Effector CD8-positive, alpha-beta T cell (primary cell): ENCODE measurements at places on chromosomes 4 and X.

- DNase-seq: no peak
Measured at GRCh38 chr4:4675641-4676040, 133.8 kb upstream of the STX18 start.

DNA sequence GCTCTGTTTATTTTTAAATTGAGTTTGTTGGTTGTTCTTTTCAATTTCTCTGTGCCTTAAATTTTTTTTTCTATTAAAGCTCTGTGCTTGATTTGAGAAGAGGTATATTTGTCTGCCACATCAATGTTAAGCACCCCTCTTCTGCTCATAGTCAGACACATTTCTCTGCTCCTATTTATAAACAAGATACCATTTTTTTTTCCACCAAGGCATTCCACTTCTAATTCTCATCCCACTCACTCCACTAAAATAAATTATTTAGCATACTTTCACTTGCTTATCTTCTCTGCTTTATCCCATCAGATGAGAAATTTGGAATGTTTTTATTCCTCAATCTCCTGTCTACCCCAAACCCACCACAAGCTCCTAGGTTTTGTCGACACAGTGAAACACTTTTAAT is 127.0 kb upstream of the PDE5A start:
- DNase-seq: no peak

DNA sequence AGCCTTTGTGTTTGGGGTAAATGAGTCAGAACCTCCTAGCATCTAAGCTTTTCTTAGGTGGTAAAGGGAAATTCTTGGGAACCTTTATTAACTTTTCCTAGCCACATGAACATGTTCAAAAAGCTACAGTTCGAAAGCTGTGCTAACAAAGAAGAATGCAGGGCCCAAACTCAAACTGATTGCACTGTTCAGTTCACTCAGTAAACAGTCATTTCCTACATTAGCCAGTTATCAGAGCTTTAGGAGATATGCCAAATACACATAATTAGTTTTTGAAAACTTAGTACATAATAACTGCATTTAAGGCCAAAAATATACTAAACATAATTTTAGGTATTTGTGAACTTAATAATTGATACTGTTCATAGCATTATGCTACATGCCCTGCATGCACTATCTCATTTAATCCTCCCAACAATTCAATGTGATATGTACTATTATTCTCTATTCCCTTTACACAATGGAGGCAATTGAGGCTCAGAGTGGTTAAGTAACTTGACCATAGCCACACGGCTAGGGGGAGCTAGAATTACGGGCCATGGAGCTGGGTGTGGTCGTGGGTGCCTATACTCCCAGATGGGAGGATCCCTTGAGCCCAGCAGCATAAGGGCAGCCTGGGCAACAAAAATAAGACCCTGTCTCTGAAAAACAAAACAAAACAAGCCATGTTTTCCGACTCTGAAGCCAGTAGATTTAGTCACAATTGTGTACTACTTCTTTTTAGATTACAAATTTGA is 43.9 kb upstream of the PDGFRA start:
- no peak for DNase-seq

DNA sequence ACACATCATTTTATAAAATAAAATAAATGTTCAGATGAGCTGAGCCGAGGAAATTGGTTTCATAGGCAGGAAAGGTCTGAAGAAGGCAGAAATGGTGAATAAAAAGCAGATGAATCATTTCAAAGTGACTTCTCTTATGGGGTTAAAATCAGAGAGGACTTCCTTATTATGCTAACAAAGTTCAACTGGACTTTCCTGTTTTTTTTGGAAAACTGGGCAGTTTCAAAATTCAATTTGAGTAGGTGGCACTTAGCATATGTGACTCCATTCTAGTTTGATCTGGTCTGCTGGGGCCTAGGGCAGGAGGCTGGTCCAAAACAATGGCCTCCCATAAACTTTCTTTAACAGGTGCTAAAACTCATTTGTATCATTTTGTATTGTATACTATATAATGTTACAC is 1794.9 kb upstream of the TENM3 start:
- DNase-seq: no peak

DNA sequence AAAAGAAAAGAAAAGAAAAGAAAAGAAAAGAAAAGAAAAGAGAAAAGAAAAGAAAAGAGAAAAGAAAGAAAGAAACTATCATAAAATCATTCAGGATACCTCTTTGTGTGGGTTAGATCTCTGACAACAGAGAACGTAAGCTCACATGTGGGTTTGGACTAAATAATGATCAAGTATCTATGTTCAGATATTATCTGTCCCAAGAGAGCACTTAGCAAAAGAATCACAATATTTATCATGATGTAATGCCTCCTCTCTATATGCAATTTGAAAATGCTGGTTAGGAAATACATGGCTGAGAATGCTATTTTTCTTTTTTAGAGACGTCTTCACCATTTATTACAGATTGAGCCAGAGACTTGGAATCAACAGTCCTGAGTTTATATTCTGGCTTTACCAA is 191.3 kb downstream of the KCNIP4 start:
- no peak for DNase-seq

GRCh38 chr4:89708903-89709421 is 128.0 kb downstream of the SNCA start:
- no peak for DNase-seq

DNA sequence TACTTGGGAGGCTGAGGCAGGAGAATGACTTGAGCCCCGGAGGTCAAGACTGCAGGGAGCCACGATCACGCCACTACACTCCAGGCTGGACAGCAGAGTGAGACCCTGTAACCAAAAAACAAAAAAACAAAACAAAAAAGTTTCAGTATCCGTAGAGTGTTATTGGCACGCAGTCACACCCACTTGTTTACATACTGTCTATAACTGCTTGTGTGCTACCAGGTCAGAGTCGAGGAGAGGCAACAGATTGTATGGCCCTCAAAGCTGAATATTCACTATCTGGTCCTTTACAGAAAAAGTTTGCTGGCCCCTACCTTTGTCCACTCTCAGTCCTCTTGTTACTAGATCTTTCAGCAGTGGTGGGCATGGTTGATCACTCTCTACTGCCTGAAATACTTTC is 8.2 kb upstream of the CD99L2 start:
- DNase-seq: no peak

- no peak for DNase-seq
Measured at GRCh38 chr4:7356667-7357310, 77.9 kb downstream of the PSAPL1 start.

DNA sequence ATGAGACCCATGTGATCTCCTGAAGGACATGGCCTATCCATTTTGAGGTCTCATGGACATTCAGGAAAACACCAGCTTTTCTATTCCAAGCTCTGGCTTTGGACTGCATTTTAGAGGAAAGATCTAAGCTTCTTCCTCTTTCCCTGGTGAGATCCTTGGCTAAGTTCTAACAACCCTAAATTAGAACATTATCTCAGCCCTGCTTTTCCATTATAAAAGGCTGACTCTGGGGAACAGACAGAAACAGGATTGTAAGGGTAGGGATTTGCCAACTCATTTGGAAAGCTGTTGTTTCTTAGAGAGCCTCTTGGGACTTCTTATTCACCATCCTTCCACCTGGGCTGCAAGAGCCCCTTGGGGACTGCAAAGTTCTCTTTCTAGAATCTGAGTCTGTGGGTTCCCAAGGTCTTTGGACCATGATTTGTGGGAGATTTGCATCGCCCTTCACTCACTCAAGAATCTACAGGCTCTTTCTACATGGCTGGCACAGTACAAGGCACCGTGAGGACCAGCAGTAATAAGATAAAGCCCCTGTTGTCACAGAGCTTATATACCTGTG is 146.9 kb downstream of the FNIP2 start:
- DNase-seq: no peak

DNA sequence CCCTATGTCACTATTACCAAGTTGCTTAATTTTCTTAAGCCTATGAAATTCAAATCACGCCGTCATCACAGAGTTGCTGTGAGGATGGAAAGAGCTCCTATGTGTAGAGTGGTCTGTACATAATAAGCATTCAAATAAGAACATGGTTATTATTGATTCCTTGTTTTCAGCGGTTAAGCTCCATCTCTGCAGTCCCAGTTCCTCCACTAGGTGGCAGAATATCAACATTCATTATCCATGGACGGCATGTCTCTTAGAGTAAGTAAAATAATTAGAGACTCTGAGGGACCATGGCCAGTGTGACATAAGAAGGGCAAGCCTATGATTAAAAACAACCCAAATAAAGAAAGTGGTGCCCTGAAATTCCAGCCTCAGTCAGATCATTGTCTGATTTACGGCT is 132.5 kb upstream of the NHS start:
- DNase-seq: no peak

DNA sequence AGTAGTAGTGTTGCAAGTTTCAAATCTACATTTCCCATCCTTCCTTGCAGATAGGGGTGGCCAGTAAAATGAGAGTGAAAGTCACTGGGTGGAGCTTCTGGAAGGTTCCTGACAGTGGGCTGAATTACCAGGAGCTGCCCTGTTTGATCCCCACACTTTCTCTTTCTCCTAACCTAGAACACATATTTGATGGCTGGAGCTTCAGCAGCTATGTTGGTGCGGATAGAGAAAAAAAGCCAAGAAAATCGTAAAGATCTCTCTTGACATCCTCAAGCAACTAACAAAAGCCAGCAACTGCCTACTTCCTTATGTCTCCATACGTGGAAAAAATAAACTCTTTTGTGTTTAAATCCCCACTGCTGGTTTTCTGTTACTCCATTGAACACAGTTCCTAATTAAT is 32.2 kb downstream of the ZNF275 start:
- no peak for DNase-seq

GRCh38 chrX:135544338-135544948 is 24.0 kb downstream of the INTS6L start:
- DNase-seq: no peak

DNA sequence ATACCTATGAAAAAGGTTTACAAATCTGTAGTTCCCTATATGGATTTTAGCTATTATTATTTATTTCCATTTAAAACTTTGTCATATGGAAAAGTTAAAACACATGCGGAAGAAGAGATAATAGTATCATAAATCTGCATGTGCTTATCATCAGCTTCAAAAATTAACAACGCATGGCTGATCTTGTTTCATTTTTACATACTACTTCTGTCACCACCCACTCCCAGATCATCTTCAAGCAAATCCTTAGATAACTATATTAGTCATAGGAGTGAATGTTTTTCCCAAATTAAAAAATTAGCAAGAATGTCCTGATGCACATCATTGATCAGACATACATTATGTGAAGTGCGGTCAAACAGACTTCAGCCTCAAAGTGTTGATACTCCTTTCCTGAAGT is 24.6 kb upstream of the MOB1B start:
- no peak for DNase-seq

- DNase-seq: no peak
Measured at GRCh38 chrX:148582353-148582752, 81.9 kb downstream of the AFF2 start.

DNA sequence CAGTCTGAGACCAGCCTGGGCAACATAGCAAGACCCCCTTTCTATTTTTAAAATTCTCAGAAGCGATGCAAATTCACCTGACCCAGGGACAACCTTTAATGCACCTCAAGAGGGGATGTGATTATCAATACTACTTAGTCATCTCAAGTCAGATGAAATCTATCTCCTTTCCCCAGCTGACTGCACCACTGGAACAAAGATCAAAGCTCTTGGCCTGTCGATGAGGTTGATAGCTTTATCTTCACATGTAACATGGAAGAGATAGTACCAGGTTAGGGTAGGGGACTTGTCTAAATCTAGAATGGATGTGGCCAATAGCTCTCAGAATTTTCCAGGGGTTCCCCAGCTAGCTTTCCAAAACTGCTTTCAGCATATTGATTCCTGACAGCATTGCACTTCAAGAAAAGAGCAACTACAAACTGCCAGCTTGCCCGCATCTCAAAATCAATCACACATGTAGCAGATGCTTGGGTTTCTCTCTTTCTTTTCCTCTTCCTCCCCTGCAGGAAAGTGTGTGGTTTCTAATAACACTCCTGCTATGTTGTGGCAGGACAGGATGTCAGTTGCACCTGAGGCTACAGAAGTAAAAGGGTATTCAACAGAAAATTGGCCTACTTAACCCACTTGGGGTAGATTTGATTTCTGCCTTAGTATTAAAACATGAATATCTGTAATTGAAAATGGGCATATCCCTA is 12.2 kb upstream of the TMEM164 start:
- no peak for DNase-seq

DNA sequence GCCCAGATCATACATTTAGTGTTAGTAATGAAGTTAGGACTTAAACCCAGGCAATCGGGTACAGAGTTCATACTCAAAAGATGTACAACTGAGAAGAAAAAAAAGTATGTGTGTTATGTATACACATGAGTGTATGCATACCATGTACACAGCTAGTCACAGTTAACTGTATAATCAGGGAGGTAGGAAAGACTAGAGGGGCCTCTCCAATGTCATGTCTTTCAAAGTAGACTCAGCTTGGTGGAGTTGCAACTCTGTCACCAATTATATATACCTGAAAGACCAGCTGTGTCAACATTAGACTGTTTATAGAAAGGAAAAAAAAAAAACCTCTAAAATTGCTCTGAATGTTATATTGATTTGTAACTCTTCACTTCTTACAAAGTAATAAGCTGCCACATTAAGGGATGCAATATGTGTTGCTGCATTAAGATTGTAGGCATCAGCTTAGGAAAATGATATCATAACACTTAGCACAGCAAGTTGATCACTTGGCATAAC is 167.5 kb downstream of the DCTD start:
- DNase-seq: no peak

DNA sequence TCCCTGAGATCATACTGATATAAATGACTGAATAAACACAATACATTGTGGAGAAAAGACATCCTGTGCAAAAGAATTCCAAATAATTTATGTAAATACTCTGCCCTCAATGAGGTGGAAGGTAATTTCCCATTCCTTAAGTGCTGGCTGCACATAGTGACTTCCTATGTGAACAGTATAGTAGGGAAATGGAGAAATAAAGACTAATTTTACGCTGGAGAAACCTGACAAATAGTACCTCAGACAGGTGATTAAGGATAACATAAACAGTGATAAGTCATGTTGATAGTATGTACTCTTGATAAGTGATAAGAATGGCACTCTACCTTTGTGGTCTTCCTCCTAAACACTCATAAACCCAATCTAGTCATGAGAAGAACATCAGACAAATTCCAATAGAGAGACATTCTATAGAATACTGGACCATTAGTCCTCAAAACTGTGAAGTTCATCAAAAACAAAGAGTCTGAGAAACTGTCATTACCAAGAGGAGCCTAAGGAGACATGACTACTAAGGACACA is 274.0 kb downstream of the CHIC1 start:
- DNase-seq: no peak

DNA sequence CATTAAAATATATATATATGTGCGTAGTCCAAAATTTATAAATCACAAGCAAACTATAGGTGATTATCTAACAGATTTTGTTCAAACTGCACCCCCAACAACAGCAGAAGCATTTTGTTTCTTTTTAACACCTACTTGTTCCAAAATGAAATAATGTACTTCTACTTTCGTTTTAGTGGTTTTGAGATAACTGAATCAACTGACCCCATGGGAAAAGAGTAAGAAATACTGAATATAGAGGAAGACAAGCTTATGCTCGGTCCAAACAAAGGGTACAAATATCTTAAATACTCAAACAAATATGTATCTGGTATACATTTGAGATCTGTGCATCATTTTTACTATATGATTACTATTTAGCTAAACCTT is 22.4 kb downstream of the MAP7D3 start:
- no peak for DNase-seq

- no peak for DNase-seq
Measured at GRCh38 chr4:151649479-151649878, 111.3 kb downstream of the GATB start.

GRCh38 chrX:154329294-154329693 is 33.7 kb downstream of the TKTL1 start:
- DNase-seq: no peak

- no peak for DNase-seq
Measured at GRCh38 chr4:90112715-90113114, 14.5 kb upstream of the CCSER1 start.

GRCh38 chrX:45011131-45011530 is 138.1 kb downstream of the KDM6A start:
- DNase-seq: no peak
